Hepatocyte (in vitro differentiated cells): ENCODE measurements at places on chromosomes 12 and 14. TPM values are rescaled to one million over a fixed set of nuclear protein-coding genes. Genes with fewer than 3 reads are reported as not detected.

The ZNF641 gene
- 37.1 and 37.2 TPM in 2 replicates for total RNA-seq

The SIX1 gene
- total RNA-seq, result 6.3 and 6.5 TPM in 2 replicates

The PSEN1 gene
- total RNA-seq, result 71.6 and 88.2 TPM in 2 replicates

The CD163L1 gene
- total RNA-seq, result 0.84 and 1.7 TPM in 2 replicates

The FITM1 gene
- total RNA-seq, result 0.24 and 1.0 TPM in 2 replicates

The KRT79 gene
- 0.07 TPM in 1 of 2 replicates, not detected in the other for total RNA-seq

The DIP2B gene
- total RNA-seq, result 31.8 TPM in 2 replicates

The ARL1 gene
- total RNA-seq, result 115 and 122 TPM in 2 replicates

The IQSEC3 gene
- 0.36 and 0.70 TPM in 2 replicates for total RNA-seq

The MAP1LC3B2 gene
- 0.60 TPM in 1 of 2 replicates, not detected in the other for total RNA-seq

The L2HGDH gene
- total RNA-seq, result 9.7 and 11.8 TPM in 2 replicates

The SLCO1B1 gene
- total RNA-seq, result 25.4 and 33.4 TPM in 2 replicates

The CLEC12A gene
- total RNA-seq, result 0.08 and 1.2 TPM in 2 replicates

The GRIP1 gene
- total RNA-seq, result 7.6 and 7.7 TPM in 2 replicates

The SCN8A gene
- 0.92 and 2.6 TPM in 2 replicates for total RNA-seq

The C1R gene
- 80.1 and 85.4 TPM in 2 replicates for total RNA-seq

The RBM23 gene
- total RNA-seq, result 236 and 749 TPM in 2 replicates

The RAPGEF3 gene
- 1.0 and 2.6 TPM in 2 replicates for total RNA-seq

The GDF3 gene
- total RNA-seq, result not detected in 2 replicates

The KRT81 gene
- not detected in 2 replicates for total RNA-seq

The PEX5 gene
- 28.3 and 32.6 TPM in 2 replicates for total RNA-seq

The KRT71 gene
- total RNA-seq, result not detected in 2 replicates

The AKAP5 gene
- total RNA-seq, result 7.8 and 9.4 TPM in 2 replicates

The HOXC10 gene
- total RNA-seq, result 0.23 and 0.60 TPM in 2 replicates

The HOXC9 gene
- 0.10 and 0.60 TPM in 2 replicates for total RNA-seq

The NFATC4 gene
- total RNA-seq, result 37.8 and 45.0 TPM in 2 replicates

The SNX6 gene
- total RNA-seq, result 154 and 207 TPM in 2 replicates

The FAM181A gene
- not detected in 2 replicates for total RNA-seq

The NRDE2 gene
- total RNA-seq, result 11.4 and 20.0 TPM in 2 replicates

The KRT83 gene
- not detected in 2 replicates for total RNA-seq
